Right cardiac atrium (tissue), 5 donors: ENCODE measurements at places on chromosomes 2 and 18. TPM values are rescaled to one million over a fixed set of nuclear protein-coding genes. Genes with fewer than 3 reads are reported as not detected.

The KIF1A gene
- 83.0 TPM for total RNA-seq

- no peak for DNase-seq
These were observed 337.8 kb downstream of the CDH2 start for GRCh38 chr18:27839141-27839540.

- no peak for DNase-seq
These were observed 383.7 kb downstream of the CDH2 start for GRCh38 chr18:27793013-27793785.

The FMNL2 gene
- 10.5 TPM for total RNA-seq

The IL18R1 gene
- total RNA-seq, result 2.9 TPM

- no peak for DNase-seq
These were observed 136.6 kb downstream of the ZAP70 start for GRCh38 chr2:97849881-97850528.

- no peak for DNase-seq
These were observed 81.5 kb upstream of the STON1 start for GRCh38 chr2:48448274-48449061.

GRCh38 chr18:47793609-47794008, 136.8 kb downstream of the SMAD2 start:
- no peak for DNase-seq

- DNase-seq, result no peak
These were observed 99.9 kb upstream of the SLC38A11 start for GRCh38 chr2:165055082-165055851.

The ODC1 gene
- total RNA-seq, result 35.2 TPM
